ENCODE measurements at places on chromosomes 11 and 22. TPM values are rescaled to one million over a fixed set of nuclear protein-coding genes. Genes with fewer than 3 reads are reported as not detected.

DNA sequence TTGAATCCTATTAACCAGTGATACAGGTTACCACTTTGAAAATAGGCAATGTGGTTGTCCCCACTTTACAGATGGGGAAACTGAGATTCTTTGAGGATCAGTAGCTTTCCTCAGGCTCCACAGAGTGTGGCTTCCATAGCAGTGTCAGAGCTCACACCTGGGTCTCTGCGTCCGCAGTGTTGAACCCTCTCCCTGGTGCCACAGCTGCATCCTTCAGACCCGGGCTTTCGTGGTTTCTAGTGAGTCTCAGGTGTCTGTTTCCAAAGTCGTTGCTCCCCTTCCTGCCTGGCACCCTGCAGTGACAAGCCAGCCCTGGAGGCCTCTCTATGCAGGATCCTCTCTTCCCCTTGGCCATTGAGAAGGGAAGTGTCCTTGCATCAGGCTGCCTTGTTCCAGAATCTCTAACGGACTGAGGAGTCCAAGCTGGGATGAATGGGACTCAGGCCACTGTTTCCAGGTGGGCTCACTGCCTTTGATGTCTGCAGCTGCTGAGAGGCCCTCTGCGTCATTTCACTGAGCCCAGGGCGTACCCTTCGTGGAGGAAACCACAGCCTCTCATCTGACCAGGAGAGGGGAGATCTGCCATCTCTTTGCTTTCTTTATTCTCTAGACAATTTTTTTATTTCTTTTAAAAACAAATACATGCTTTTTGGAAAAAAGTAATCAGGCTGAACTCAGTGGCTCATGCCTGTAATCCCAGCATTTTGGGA lies 48.4 kb upstream of the MICAL2 start:
- H3K27ac ChIP-seq, result no peak overlapping the region
- no peak for DNase-seq
- peaks cover 8% of the 10 kb centered on the region for H3K27me3 ChIP-seq
- H3K36me3 ChIP-seq, result peaks cover 4% of the 10 kb centered on the region
- no peak overlapping the region for H3K4me3 ChIP-seq
- H3K4me1 ChIP-seq, result peaks cover 5% of the 10 kb centered on the region

DNA sequence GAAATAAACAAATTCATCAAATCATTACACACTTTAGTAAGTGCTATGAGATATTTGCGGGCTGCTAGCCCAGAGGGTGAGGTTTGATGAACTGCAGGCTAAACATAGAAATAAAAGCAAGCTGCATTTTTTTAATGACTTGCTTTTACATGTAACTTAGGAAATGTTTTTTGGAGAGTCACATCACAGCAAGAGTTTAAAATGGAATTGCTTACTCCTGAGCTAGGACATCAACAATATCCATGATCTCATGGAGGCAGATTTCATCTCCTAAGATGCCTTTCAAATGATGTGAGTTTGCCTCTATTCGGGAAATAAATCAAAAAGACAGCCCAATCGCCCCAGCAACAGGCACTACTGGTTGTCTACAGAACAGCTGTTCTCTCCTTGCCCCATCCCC lies 73.4 kb upstream of the CD44 start:
- DNase-seq, result no peak
- H3K36me3 ChIP-seq, result peaks cover 25% of the 10 kb centered on the region
- H3K4me3 ChIP-seq, result no peak overlapping the region
- H3K27me3 ChIP-seq, result no peaks in the 10 kb centered on the region
- H3K27ac ChIP-seq, result no peak overlapping the region

DNA sequence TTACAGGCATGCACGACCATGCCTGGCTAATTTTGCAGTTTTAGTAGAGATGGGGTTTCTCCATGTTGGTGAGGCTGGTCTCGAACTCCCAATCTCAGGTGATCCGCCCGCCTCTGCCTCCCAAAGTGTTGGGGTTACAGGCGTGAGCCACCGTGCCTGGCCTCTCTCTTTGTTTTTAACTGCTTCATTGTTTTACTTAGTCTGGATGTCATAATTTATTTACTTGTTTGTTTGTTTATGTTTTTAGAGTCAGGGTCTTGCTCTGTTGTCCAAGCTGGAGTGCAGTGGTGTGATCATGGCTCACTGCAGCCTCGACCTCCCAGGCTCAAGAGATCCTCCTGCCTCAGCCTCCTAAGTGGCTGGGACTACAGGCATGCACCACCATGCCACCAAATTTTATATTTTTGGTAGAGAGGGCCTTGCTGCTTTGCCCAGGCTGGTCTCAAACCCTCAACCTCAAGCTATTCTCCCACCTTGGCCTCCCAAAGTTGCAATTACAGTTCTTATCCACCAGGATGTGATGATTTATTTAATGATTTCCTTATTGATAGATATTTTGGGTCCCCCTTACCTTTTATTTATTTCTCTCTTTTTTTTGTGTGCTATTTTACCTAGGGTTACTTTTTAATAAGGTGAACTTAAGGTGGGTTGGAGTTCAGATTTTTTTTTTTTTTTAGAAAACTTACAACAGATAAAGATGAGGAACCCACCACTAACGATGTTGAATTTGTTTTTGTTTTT lies 52.6 kb upstream of the ADA2 start:
- no peak for DNase-seq
- H3K27me3 ChIP-seq, result no peaks in the 10 kb centered on the region
- H3K4me3 ChIP-seq, result no peak overlapping the region
- H3K36me3 ChIP-seq, result no peaks in the 10 kb centered on the region

DNA sequence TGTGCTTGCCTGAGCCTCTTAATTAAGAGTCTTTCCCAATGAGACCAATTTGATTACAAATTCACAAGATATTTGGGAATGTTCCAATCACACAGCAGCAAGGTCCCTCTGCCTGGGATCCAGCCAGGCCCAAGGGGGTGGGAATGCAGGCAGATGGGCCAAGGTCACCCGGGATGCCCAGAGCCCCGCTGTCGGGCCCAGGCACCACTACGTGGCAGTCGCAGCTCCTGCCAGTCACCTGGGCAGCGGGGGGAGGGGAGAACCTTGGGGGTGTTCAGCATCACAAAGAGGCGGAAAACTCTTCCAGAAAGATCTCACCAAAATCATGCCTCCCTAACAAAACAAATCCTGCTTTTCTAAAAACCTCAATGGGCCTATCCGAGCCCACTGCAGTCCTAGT lies 30.9 kb downstream of the PPM1F start:
- DNase-seq, result no peak
- H3K4me3 ChIP-seq, result no peak overlapping the region
- H3K27ac ChIP-seq, result no peak overlapping the region

- no peaks in the 10 kb centered on the region for H3K4me1 ChIP-seq
- H3K36me3 ChIP-seq, result no peaks in the 10 kb centered on the region
- no peak for DNase-seq
- H3K27ac ChIP-seq, result no peak overlapping the region
Observed at GRCh38 chr11:115302946-115303703, 201.1 kb downstream of the CADM1 start.

- no peak for DNase-seq
- H3K27ac ChIP-seq, result no peak overlapping the region
- H3K27me3 ChIP-seq, result peaks cover 33% of the 10 kb centered on the region
- H3K4me3 ChIP-seq, result no peak overlapping the region
- H3K4me1 ChIP-seq, result no peaks in the 10 kb centered on the region
- no peaks in the 10 kb centered on the region for H3K36me3 ChIP-seq
Observed at GRCh38 chr11:124080327-124081001, 34.8 kb upstream of the VWA5A start.

GRCh38 chr22:39655004-39655579 lies 84.5 kb downstream of the CACNA1I start:
- DNase-seq, result no peak
- H3K4me3 ChIP-seq, result no peak overlapping the region
- peaks cover 11% of the 10 kb centered on the region for H3K4me1 ChIP-seq
- no peaks in the 10 kb centered on the region for H3K36me3 ChIP-seq

DNA sequence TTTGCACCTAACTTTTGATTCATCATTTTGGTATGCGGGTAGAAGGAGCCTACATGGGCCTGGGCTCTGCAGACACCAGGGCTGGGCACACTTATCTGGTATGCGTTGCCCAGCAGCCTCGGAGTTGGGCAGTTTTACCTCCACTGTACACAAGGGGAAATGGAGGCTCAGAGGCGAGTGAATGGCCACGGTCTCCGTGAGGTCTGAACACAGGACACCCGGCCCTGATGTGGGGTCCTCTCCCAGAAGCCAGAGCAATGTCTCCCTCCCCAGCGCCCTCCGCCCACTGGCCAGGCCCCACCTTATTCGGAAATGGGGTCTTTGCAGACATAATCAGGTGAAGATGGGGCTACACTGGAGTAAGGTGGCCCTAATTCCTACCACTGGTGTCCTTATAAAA lies 43.7 kb downstream of the OSBPL5 start:
- H3K4me1 ChIP-seq, result peaks cover 1% of the 10 kb centered on the region
- DNase-seq, result no peak
- H3K36me3 ChIP-seq, result peaks cover 7% of the 10 kb centered on the region
- no peak overlapping the region for H3K4me3 ChIP-seq

DNA sequence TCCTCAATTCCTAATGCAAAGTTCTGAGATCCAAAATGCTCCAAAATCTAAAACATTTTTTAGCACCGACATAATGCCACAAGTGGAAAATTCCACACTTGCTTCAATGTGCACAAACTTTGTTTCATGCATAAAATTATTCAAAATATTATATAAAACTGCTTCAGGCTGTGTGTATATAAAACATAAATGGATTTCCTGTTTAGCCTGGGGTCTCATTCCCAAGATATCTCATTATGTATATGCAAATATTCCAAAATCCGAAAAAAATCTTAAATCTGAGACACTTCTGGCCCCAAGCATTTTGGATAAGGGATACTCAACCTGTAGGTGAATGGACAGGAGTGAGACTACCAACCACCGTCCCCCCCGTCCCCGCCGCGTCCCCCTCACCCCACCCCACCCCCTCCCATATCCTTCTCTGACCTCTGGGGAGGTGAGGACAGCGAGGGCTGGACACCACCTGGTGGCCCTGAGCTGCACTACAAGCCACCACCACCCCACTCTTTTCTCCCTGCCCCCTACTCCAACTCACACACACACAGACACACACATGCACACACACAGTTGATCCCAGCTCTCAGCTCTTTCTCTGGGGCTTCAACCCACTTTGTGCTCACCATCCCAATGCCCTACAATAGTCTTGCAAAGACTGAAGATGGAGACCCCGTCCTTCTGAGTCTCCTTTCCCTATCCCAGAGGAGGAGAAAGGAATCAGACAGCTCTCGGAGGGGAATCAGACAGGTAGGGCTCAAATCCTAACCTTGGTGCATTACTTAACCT lies 101.0 kb downstream of the PDE2A start:
- peaks cover 16% of the 10 kb centered on the region for H3K27me3 ChIP-seq
- no peak for DNase-seq
- H3K4me1 ChIP-seq, result peaks cover 6% of the 10 kb centered on the region
- no peak overlapping the region for H3K4me3 ChIP-seq

DNA sequence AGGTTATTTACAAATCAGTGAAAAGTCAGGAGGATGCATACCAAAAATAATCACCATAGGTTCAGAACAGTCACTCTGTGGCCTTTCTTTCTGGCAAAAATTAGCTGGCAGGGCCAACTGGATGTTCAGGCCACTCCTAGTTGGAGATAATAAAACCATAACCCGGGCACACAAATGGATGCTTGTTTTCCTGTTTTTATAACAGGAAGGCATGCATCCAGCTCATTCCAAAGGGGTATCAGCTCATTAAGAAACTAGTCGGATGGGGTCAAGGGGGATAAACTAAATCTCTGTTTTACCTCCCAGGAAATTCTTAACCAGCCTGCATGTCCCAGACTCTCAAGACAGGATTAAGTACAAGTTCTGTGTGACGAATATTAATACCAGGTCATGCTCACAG lies 81.0 kb downstream of the FBXO7 start:
- no peak overlapping the region for H3K4me3 ChIP-seq
- DNase-seq, result no peak
- H3K36me3 ChIP-seq, result no peaks in the 10 kb centered on the region
- H3K27ac ChIP-seq, result no peak overlapping the region
- peaks cover 16% of the 10 kb centered on the region for H3K27me3 ChIP-seq
- H3K4me1 ChIP-seq, result no peaks in the 10 kb centered on the region

- peaks cover 21% of the 10 kb centered on the region for H3K4me1 ChIP-seq
- H3K4me3 ChIP-seq, result peak overlapping the region; percentile 88
- DNase-seq, result no peak
- H3K27ac ChIP-seq, result no peak overlapping the region
- peaks cover 50% of the 10 kb centered on the region for H3K27me3 ChIP-seq
- H3K36me3 ChIP-seq, result no peaks in the 10 kb centered on the region
Observed at GRCh38 chr11:34356576-34356912, 1.3 kb downstream of the ABTB2 start.

GRCh38 chr11:73308003-73308960 lies at the start of gene ARHGEF17:
TSS of gene ARHGEF17 (plus strand) at chr11:73308276. CDS start at chr11:73308639, 363 bp downstream.
- peak within 1 kb of the TSS; percentile 93 for H3K4me3 ChIP-seq
- H3K4me1 ChIP-seq, result peaks cover 7% of the 10 kb centered on the region
- peak; percentile 56 for DNase-seq

DNA sequence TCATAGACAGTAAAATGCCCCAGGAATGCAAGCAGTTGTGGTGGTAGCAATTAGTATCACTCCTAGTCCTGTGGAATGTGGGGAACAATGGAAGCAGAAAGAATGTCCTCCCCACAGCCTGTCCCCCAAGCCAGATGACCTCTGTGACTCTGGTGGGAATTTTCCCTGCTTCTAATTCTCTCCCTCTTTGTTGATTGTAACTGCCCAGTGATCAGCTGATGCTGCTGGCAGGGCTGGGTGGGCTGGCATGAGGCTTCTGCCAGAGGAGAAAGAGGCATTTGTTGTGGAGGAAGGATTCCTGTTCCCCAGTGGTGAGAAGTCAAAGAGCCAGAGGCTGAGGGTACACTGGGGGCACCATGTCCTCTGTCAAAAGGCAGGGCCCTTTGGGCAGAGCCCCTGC lies 116.7 kb upstream of the NCAM1 start:
- H3K27ac ChIP-seq, result no peak overlapping the region
- no peak overlapping the region for H3K4me3 ChIP-seq
- H3K27me3 ChIP-seq, result peaks cover 18% of the 10 kb centered on the region

The PLCB3 gene
- total RNA-seq, result 18.9 TPM

The GAS2L1 gene
- total RNA-seq, result 9.3 TPM

The HEPHL1 gene
- not detected for total RNA-seq

The CHCHD10 gene
- total RNA-seq, result 111 TPM

The MUC5AC gene
- not detected for total RNA-seq

The ZNRD2 gene
- 30.0 TPM for total RNA-seq

Data from activated naive CD8-positive, alpha-beta T cell treated with anti-CD3 and anti-CD28 coated beads, Interleukin-2, amount 10 ng/mL, durations not matched to agents 7 days and 5 days (primary cell).